Activated CD4-positive, alpha-beta memory T cell treated with anti-CD3 and anti-CD28 coated beads for 36 hours (primary cell): ENCODE measurements at places on chromosomes 16 and 17. TPM values are rescaled to one million over a fixed set of nuclear protein-coding genes. Genes with fewer than 3 reads are reported as not detected.
A peak's percentile ranks its signal among the peaks of the same experiment; 100 is the strongest.

DNA sequence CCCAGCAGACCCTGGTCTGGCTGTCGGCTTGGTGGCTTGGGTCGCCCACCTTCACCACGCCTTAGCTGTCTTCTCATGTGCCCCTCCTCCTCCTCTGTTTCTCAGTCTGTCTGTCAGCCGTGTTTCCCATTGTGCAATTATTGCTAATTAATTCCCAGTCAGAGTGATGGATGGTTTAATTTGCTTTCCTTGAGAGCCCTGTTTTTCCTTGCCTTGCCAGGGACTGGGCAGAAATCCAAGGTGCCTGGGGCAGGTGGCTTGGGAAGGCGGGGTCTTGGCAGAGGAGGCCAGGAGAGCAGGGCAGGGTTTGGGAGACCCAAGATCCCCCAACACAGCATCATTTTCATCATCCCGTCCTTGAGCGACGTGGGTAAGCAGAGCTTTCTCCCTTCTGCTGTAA is 21.3 kb downstream of the NECAB2 start:
- no peak for DNase-seq
- H3K4me3 ChIP-seq: no peak overlapping the region
- no peaks in the 10 kb centered on the region for H3K36me3 ChIP-seq
- H3K27me3 ChIP-seq: peaks cover 35% of the 10 kb centered on the region
- no peaks in the 10 kb centered on the region for H3K4me1 ChIP-seq

DNA sequence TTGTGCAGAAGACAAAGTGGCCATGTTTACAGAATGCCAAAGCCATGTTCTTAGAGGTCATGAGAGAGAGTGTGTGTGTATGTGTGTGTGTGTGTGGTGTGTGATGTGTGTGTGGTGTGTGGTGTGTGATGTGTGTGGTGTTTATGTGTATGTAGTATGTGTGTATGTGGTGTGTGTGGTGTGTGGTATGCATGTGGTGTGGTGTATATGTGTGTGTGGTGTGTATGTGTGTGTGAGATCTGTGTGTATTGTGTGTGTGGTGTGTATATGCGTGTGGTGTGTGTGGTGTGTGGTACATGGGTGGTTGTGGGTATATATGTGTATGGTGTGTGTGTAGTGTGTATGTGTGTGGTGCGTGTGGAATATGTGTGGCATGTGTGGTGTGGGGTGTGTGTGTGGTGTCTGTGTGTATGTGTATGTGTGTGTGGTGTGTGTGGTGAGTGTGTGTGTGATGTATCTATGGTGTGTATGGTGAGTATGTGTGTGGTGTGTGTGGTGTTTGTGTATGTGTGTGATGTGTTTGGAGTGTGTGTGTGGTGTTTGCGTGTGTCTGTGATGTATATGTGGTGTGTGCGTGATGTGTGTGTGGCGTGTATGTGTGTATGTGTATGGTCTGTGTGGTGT is 8.2 kb upstream of the KRT17 start:
- no peaks in the 10 kb centered on the region for H3K36me3 ChIP-seq
- H3K27me3 ChIP-seq: no peaks in the 10 kb centered on the region
- H3K27ac ChIP-seq: no peak overlapping the region
- no peak for DNase-seq

DNA sequence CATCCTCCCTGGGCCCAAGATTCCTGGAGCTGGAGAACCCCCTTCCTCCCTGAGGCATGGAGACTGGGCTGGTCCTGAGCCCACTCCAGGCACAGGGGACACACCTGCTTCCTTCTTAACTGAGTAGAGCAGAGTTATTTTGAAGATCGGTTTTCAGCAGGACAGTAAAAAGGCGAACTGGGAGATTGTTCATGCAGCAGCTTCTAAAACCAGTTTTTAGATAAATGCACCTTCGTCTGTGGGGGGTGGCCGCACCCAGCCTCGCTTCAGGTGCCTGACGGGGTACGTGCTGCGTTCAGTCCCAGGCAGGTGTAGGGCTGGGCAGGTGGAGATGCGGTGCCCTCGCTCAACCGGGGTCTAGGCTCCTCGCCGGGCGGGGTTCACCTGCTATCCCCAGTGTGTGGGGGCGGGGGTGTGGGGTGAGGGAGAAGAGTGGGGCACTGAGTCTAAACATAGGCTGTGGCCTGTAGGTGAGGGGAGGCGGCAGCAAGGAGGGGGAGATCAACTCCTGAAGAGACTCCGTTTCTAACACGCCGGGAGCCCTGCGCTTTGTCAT is 69.5 kb downstream of the JPH3 start:
- H3K36me3 ChIP-seq: no peaks in the 10 kb centered on the region
- DNase-seq: no peak
- no peak overlapping the region for H3K27ac ChIP-seq
- H3K4me3 ChIP-seq: no peak overlapping the region
- no peaks in the 10 kb centered on the region for H3K4me1 ChIP-seq

- no peak for DNase-seq
- H3K4me3 ChIP-seq: no peak overlapping the region
- H3K27ac ChIP-seq: no peak overlapping the region
- H3K4me1 ChIP-seq: no peaks in the 10 kb centered on the region
- H3K36me3 ChIP-seq: no peaks in the 10 kb centered on the region
- H3K27me3 ChIP-seq: peaks cover 14% of the 10 kb centered on the region
Measured at GRCh38 chr16:82046941-82047340, 11.9 kb downstream of the HSD17B2 start.

- H3K36me3 ChIP-seq: peaks cover 1% of the 10 kb centered on the region
- DNase-seq: no peak
- H3K4me3 ChIP-seq: peak overlapping the region; percentile 57
- peaks cover 11% of the 10 kb centered on the region for H3K27me3 ChIP-seq
- peak overlapping the region; percentile 69 for H3K27ac ChIP-seq
Measured at GRCh38 chr17:81927152-81927652, 333 bp downstream of the MAFG start.

- peaks cover 17% of the 10 kb centered on the region for H3K27me3 ChIP-seq
- H3K36me3 ChIP-seq: no peaks in the 10 kb centered on the region
- H3K4me3 ChIP-seq: no peak overlapping the region
- H3K27ac ChIP-seq: no peak overlapping the region
Measured at GRCh38 chr16:86075488-86075785, 176.5 kb downstream of the IRF8 start.

GRCh38 chr17:32941419-32942032 is 13.6 kb downstream of the TMEM98 start:
- H3K27me3 ChIP-seq: peaks cover 9% of the 10 kb centered on the region
- H3K4me3 ChIP-seq: no peak overlapping the region
- H3K4me1 ChIP-seq: peaks cover 6% of the 10 kb centered on the region
- no peaks in the 10 kb centered on the region for H3K36me3 ChIP-seq
- no peak overlapping the region for H3K27ac ChIP-seq

DUS2 gene
- 29.2 TPM for total RNA-seq

GRAPL gene
- total RNA-seq: 3.2 TPM

OR4D2 gene
- not detected for total RNA-seq

KRT32 gene
- total RNA-seq: not detected
